Uterus (tissue), 4 donors: ENCODE measurements at places on chromosomes 12 and 14. TPM values are rescaled to one million over a fixed set of nuclear protein-coding genes. Genes with fewer than 3 reads are reported as not detected.
A peak's percentile ranks its signal among the peaks of the same experiment; 100 is the strongest.

Gene KRT80
- 1.1 TPM for total RNA-seq

Gene PSMC1
- 38.2 TPM for total RNA-seq

Gene RNASE13
- not detected for total RNA-seq

Gene KMT2D
- total RNA-seq, result 22.3 TPM

Gene SLCO1C1
- total RNA-seq, result not detected

Gene OR4L1
- not detected for total RNA-seq

- H3K4me3 ChIP-seq, result no peak overlapping the region
- H3K36me3 ChIP-seq, result no peaks in the 10 kb centered on the region
- DNase-seq, result no peak
- H3K4me1 ChIP-seq, result peaks cover 14% of the 10 kb centered on the region
These were observed 198.0 kb downstream of the FOXN3 start for GRCh38 chr14:89219051-89219450.

- H3K27ac ChIP-seq, result no peak overlapping the region
- peaks cover 72% of the 10 kb centered on the region for H3K27me3 ChIP-seq
- H3K4me1 ChIP-seq, result no peaks in the 10 kb centered on the region
- no peak for DNase-seq
- no peaks in the 10 kb centered on the region for H3K36me3 ChIP-seq
These were observed 1.4 kb upstream of the GSC start for GRCh38 chr14:94771158-94771905.

DNA sequence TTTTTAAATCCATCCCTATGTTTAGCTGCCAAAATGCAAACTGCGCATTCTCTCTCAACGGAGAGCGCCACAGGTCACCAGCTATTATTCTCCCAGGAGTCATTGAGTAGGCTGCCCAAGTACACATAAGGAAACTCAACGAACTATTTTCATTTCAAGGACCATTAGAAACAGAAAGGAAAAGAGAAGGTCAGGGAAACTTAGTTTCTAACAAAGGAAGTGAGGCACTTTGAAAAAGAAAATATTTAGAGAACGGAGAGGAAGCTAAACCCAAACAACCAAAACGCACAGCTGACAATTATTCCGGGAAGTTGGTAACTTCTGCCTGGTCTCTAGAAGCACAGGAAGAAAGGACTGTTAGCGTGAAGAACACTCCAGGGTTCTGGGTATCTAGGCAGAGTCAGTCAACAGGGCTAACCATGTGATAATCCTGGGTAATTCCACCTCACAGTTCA is 23.5 kb downstream of the GPHB5 start:
- no peak for DNase-seq
- H3K27ac ChIP-seq, result peak overlapping the region; percentile 21
- H3K36me3 ChIP-seq, result no peaks in the 10 kb centered on the region

DNA sequence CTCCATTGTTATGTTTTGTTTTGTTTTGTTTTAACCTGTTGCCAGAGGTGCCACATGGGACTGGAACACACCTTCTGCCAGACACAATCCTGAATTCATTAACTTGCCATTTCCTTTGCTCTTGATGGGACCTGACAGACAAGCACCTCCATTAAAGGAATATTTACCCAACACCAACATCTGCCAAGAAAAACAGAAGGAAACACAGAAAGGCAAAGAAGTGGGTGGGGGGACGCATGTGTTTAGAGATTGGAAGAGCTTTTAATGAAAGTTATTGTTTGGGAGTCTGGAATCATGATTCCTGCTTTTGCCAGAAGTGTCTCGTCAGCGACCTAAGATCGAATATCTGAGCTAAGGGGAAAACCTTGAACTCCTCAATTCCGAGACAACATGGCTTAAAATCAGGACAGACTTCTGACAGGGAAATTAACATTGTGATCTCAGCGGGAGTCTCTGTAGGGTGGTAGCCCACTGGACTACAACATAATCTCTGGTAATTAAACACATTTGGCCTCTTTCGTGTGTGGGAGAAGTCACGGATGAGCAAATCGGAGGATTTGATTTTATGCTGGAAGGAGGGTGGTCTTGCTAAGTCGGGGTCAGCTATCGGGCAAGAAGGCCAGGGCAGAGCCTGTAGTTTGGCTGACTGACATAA is 210.4 kb upstream of the FAR2 start:
- H3K27ac ChIP-seq, result peak overlapping the region; percentile 34
- H3K27me3 ChIP-seq, result no peaks in the 10 kb centered on the region
- no peak for DNase-seq
- H3K4me1 ChIP-seq, result no peaks in the 10 kb centered on the region
- H3K4me3 ChIP-seq, result no peak overlapping the region

- H3K27ac ChIP-seq, result no peak overlapping the region
- no peaks in the 10 kb centered on the region for H3K36me3 ChIP-seq
- H3K4me1 ChIP-seq, result no peaks in the 10 kb centered on the region
These were observed 762.9 kb downstream of the C12orf50 start for GRCh38 chr12:87266305-87266704.

GRCh38 chr14:33996462-33996861 is 45.6 kb upstream of the EGLN3 start:
- H3K4me1 ChIP-seq, result no peaks in the 10 kb centered on the region
- no peak overlapping the region for H3K27ac ChIP-seq
- no peak for DNase-seq
- H3K27me3 ChIP-seq, result no peaks in the 10 kb centered on the region

- H3K27me3 ChIP-seq, result no peaks in the 10 kb centered on the region
- H3K36me3 ChIP-seq, result no peaks in the 10 kb centered on the region
- no peak overlapping the region for H3K27ac ChIP-seq
- no peaks in the 10 kb centered on the region for H3K4me1 ChIP-seq
- no peak overlapping the region for H3K4me3 ChIP-seq
- no peak for DNase-seq
These were observed 48.9 kb downstream of the BDKRB1 start for GRCh38 chr14:96304956-96305355.

- H3K36me3 ChIP-seq, result no peaks in the 10 kb centered on the region
- no peak overlapping the region for H3K4me3 ChIP-seq
- DNase-seq, result no peak
- H3K27ac ChIP-seq, result no peak overlapping the region
- H3K27me3 ChIP-seq, result no peaks in the 10 kb centered on the region
- peaks cover 3% of the 10 kb centered on the region for H3K4me1 ChIP-seq
These were observed 37.5 kb downstream of the ERH start for GRCh38 chr14:69360438-69361108.

DNA sequence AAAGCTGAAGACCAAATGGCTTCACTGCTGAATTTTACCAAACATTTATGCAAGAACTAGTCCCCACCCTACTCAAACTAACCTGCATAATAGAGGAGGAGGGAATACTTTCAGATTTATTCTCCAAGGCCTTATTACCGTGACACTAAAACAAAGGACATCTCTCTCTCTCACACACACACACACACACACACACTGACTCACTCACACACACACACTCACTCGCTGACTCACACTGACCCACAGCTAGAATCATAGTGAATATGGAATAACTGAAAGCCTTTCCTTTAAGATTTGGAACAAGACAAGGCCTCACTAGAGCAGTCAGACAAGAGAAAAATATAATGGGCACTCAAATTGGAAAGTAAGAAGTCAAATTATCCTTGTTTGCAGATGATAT is 1014.1 kb downstream of the TMTC2 start:
- no peak for DNase-seq
- H3K27me3 ChIP-seq, result no peaks in the 10 kb centered on the region
- no peak overlapping the region for H3K4me3 ChIP-seq
- no peaks in the 10 kb centered on the region for H3K36me3 ChIP-seq
- no peaks in the 10 kb centered on the region for H3K4me1 ChIP-seq

DNA sequence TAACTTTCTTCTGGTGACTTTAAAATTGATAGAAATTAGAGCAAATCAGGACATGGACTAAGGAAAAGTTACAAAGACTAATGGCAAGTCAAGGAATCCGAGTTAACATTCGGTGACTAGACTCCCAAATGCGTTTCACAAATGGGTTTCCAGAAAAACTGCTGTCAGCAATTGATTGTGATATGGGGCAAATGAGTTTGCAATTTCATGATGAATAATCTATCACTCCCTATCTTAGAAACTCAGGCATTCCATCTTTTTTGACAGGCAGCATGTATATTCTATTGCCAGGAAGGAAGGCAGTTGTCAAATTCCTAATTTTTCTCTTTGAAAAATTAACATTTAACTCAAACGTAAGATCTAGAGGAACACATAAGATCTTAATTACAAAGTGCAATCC is 40.5 kb upstream of the PLXNC1 start:
- no peak for DNase-seq
- H3K27ac ChIP-seq, result no peak overlapping the region
- no peaks in the 10 kb centered on the region for H3K4me1 ChIP-seq
- H3K27me3 ChIP-seq, result no peaks in the 10 kb centered on the region
- no peaks in the 10 kb centered on the region for H3K36me3 ChIP-seq

- H3K27ac ChIP-seq, result no peak overlapping the region
- DNase-seq, result no peak
- no peak overlapping the region for H3K4me3 ChIP-seq
- no peaks in the 10 kb centered on the region for H3K27me3 ChIP-seq
- no peaks in the 10 kb centered on the region for H3K36me3 ChIP-seq
These were observed 56.2 kb upstream of the MMP17 start for GRCh38 chr12:131771965-131772364.

GRCh38 chr14:105414456-105415371 is 4.9 kb upstream of the MTA1 start:
- H3K36me3 ChIP-seq, result no peaks in the 10 kb centered on the region
- H3K4me3 ChIP-seq, result peak overlapping the region; percentile 24
- peak; percentile 81 for DNase-seq
- H3K27me3 ChIP-seq, result peaks cover 17% of the 10 kb centered on the region
- H3K4me1 ChIP-seq, result peaks cover 7% of the 10 kb centered on the region

DNA sequence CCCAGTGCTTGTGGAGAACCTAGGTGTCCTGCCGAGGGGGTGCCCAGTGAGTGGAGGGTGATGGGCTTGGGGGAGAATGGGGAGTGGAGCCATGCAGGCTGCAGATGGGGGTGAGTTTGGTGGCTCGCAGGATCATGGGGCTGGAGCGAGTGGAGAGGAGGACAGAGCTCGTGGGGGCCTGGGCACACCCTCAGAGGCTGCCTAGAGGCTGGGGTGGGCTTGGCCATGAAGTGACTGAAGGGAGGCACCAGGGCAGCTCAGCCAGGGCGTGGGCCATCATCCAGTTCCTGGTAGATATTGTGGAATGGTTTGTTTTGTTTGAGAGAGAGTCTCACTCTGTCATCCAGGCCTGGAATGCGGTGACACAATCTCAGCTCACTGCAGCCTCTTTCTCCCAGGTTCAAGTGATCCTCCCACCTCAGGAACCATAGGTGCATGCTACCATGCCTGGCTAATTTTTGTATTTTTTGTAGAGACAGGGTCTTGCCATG is 43.4 kb upstream of the AMN start:
- H3K4me1 ChIP-seq, result no peaks in the 10 kb centered on the region
- H3K4me3 ChIP-seq, result no peak overlapping the region
- no peak for DNase-seq
- no peak overlapping the region for H3K27ac ChIP-seq
- no peaks in the 10 kb centered on the region for H3K36me3 ChIP-seq

DNA sequence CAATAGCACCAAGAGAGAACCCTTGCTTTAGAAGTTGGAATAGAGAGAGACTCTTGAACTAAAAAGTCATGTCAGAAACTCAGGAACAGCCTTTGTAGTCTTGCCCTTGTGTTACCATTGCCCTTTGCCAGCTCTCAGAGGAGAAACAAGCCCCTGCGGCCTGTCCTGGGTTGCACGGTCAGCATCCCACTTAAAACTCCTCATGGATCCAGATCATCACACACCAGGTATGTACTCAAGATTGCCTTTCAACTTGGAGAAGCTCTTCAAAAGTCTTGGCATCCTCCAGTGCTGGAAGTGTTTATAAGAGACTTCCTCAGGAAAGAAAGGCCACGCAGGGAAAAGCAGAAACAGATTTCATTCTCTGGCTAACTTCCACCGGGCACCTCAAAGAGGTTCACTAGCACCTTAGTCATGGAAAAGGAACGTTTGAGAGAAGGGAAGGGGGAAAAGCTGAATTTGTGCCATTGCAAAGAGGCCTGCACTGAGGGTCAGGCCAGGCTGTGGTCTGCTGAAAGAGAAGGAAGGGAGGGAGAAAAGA is 594.2 kb downstream of the MED13L start:
- no peak for DNase-seq
- no peaks in the 10 kb centered on the region for H3K36me3 ChIP-seq
- no peak overlapping the region for H3K4me3 ChIP-seq

DNA sequence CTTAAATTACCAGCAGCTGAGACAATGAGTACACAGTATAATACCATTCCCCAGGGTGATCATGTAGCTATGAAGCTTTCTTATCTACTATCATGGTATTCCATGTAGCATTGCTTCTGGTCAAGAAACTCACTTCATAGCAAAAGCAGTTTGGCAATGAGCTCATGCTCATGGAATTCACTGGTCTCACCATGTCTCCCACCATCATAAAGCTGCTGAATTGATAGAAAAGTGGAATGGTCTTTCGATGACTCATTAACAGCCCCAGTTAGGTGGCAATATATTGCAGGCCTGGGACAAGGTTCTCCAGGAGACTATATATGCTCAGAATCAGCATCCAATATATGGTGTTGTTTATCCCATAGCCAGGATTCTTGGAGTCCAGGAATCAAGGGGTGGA is 553.7 kb downstream of the FOXG1 start:
- no peaks in the 10 kb centered on the region for H3K36me3 ChIP-seq
- H3K4me1 ChIP-seq, result no peaks in the 10 kb centered on the region
- no peak overlapping the region for H3K27ac ChIP-seq
- DNase-seq, result no peak
- no peaks in the 10 kb centered on the region for H3K27me3 ChIP-seq
- H3K4me3 ChIP-seq, result no peak overlapping the region

DNA sequence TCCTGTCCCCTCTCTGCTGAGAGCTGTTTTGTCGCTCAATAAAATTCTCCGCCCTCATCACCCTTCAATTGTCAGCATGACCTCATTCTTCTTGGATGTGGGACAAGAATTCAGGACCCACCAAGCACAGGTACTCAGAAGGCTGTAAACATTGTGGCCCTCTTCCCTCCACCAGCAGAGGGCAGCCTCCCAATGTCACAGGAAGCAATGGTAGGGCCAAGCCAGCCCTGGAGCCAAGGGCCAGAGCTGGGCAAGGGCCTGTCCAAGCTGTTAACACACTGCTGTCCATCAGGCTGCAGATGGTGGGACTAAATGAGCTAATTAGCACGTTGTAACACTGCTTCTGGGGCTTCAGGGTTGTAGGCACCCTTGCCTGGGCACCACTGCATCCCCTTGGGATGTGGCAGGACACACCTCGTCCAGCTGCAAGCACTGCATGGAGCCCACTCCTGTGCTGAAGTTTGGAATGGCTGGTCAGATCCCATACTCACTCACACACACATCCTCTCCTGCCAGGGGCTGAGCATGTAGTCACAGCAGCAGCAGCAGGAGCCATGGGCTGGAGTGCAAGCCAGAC is 62.7 kb upstream of the HECTD1 start:
- no peaks in the 10 kb centered on the region for H3K4me1 ChIP-seq
- no peaks in the 10 kb centered on the region for H3K36me3 ChIP-seq
- no peak overlapping the region for H3K4me3 ChIP-seq
- H3K27ac ChIP-seq, result no peak overlapping the region
